Left ventricle myocardium inferior (tissue), 1 donor: ENCODE measurements at places on chromosomes 2 and 18. TPM values are rescaled to one million over a fixed set of nuclear protein-coding genes. Genes with fewer than 3 reads are reported as not detected.

NTSR2 gene
- not detected for total RNA-seq

CYP27A1 gene
- 6.7 TPM for total RNA-seq

FSIP2 gene
- total RNA-seq, result 0.05 TPM

TMEM237 gene
- total RNA-seq, result 18.3 TPM

FER1L5 gene
- 0.05 TPM for total RNA-seq

DPP4 gene
- 4.4 TPM for total RNA-seq

ZNF142 gene
- total RNA-seq, result 19.9 TPM

HOXD12 gene
- not detected for total RNA-seq

PKDCC gene
- total RNA-seq, result 88.7 TPM

RBFA gene
- 22.8 TPM for total RNA-seq

TXNDC2 gene
- not detected for total RNA-seq

DNA sequence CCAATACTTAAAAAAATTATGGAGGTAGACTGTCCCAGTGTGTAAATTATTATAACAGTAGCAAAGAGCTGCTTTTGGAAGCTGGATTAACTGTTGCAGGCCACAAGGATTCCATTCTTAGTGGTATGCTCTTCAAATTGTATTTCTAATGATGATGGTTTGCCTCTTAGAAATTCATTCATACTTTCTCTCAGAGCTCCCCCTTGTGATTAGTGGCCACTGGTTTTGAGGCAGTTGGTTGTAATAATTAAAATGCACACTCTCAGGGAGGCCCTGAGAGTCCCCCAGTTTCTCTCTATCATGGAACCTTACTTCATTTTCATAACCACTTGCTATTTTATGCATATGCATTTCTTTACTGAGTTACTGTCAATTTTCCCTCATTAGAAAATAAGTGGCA lies 122.5 kb downstream of the PLA2R1 start:
- DNase-seq, result no peak

- DNase-seq, result no peak
Measured at GRCh38 chr2:68726608-68727367, 7.8 kb upstream of the ARHGAP25 start.

DNA sequence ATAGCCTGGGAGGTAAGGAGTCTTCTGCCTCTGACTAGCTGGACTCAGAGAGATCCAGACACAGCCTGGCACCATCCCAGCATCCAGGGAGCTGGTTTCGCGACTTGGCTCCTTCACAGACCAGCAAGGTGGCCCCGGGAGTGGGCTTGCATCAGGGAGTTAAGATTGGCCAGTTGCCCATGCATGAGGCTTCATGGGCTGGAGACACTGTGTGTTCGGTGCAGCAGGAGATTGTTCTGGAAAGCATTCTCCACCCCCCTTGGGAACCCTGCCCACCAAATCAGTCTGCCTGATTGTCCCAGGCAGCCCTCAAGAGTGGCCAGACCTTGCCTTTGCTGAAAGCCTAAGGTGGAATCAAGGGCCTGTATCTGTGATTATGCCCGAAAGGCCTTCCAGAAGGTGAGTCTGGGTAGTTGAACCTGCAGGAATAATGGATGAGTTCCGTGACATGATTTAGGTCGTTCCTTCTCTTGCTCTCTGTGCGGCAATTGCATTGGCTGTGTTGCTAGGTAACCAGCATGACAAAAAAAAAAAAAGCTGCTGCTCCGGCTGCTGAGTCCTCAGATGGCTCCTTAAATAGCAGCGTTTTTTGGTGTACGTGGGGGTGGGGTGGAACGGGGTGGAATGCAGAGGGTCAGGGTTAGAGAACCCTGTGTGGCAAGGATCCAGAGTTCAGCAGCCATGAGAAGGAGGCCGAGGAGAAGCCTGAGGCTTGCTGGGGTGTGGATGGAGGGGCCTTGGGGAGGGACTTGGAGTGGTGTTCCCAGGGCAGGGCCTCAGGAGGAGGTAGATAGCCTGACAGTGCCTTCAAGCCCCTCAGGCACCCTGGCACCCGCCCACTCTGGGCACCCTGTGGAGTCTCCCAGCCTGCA lies 93.0 kb upstream of the MCFD2 start:
- peak; percentile 63 for DNase-seq

GRCh38 chr2:235607546-235608199 lies 113.8 kb downstream of the AGAP1 start:
- no peak for DNase-seq

GRCh38 chr18:37430357-37431076 lies 135.1 kb downstream of the CELF4 start:
- DNase-seq, result no peak

GRCh38 chr2:7508296-7508943 lies 591.2 kb downstream of the RNF144A start:
- DNase-seq, result no peak

DNA sequence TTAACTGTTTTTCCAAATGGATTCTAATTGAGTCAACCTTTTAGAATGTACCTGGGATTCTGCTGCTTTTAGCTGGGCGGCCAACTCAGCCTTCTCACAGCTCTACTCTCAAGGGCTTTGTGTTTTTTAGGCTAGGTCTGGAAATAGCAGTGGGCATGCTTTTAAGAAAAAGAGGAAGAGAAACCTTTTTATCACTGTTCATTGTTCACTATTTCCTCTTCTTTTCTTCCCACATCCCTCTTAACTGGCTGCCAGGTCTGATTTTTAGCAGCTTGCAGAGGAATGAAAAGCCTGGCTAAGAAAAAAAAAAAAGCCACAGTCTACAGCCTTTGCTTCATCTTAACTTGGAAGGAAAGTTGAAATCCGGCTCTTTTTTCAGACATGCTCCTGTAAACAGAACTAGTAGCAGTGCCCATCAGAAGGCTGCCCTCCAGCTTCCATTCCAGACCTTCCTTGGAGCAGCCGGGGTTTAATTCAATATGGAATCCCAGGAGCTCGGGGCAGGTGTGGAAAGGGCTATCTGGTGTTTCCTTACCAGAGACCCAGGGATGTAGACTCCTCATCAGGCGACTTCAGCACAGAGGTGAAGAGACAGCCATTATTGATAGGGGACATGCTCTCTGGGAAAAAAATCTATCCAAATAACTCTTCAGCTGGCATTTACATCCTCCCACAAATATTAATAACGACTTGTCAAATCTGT lies 230.7 kb downstream of the MYO3B start:
- DNase-seq, result no peak

GRCh38 chr2:223734346-223734745 lies 103.0 kb downstream of the AP1S3 start:
- no peak for DNase-seq

DNA sequence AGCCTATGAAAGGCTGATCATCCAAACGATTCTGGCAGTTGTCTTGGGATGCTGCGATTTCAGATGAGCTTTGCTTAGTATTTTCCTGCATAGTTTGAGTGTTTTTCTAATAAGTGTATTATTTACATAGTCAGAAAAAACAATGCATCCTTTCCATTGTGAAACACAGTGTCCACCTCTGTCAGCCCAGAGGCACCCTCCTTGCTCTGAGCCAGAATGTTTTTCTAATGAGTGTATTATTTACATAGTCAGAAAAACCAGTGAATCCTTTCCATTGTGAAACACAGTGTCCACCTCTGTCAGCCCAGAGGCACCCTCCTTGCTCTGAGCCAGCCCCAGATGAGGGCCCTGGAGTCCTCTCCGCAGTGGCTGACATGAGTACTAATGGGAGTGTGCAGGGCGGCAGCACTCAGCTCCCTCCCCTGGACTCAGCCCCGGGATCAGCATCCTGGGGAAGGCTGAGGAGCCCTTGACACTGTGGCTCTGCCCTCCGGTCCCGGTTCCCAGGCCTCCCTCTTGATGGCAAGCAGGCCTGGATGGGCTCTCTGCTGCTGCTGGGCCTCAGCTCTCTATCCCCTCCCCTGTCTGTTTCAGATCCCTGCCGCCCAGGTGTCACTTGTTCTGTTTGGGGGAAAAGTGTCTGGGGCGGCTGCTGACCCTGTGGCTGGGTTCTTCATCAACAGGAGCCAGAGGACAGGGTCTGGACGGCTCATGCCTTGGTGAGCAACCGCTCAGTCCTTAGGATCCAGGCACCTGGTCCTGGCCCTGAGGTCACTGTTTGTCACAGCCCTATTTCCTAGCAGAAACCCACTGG lies 5.9 kb downstream of the MFSD2B start:
- DNase-seq, result no peak

DNA sequence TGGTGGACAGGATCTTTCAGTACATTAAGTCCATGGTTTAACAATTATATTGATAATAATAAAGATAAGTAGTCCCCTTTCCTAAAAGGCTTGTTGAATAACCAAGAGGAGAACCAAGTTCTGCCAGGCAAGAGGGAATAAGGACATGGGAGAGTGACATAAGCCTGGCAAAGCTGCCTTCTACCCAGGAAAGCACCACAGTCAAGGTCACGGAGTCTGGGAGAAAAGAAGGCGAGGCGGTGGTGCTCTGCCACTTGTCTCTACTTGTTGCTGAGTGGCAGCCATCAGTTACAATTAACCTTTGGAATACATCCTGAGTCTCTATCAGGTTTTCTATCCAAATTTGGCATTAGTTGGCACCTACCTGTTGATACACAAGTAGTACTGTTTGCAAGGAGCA lies 101.7 kb upstream of the GATA6 start:
- no peak for DNase-seq

GRCh38 chr2:181841079-181841478 lies 50.5 kb upstream of the ITPRID2 start:
- DNase-seq, result no peak

DNA sequence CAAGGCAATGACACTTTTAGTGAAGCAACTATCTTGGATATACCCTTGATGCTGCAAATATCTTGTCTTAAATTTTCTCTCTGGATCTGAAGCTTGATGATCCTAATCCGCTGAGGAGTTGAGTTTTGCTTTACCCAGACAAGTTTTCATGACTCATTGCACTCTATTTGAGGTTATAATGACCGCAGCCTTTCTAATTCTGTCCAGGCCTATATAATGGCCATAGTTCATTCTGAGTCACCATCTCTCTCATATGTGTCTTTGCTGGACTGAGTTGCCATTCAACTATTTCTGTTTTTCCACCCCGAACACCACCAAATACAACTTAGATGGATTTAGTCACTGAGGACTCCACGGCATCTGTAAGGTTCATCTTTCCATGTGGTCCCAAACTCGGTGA lies 802.1 kb upstream of the FAM98A start:
- DNase-seq, result no peak

DNA sequence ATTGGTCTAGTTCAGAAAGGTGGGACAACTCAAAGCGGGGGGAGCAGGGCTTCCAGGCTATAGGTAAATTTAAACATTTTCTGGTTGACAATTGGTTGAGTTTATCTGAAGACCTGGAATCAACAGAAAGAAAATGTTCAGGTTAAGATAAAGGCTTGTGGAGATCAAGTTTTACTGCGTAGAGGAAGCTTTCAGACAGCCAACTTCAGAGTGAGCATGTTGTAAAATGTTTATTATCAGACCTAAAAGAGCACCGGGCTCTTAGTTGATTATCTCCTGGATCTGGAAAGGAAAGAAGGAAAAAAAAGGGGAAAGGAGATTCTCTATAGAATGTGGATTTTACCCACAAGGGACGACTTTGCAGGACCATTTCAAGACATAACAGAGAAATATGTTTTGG lies 227.0 kb upstream of the SH3BP4 start:
- no peak for DNase-seq

GRCh38 chr2:239564587-239564986 lies 163.8 kb upstream of the HDAC4 start:
- DNase-seq, result no peak

- no peak for DNase-seq
Measured at GRCh38 chr18:33837191-33837590, 259.2 kb downstream of the ASXL3 start.

DNA sequence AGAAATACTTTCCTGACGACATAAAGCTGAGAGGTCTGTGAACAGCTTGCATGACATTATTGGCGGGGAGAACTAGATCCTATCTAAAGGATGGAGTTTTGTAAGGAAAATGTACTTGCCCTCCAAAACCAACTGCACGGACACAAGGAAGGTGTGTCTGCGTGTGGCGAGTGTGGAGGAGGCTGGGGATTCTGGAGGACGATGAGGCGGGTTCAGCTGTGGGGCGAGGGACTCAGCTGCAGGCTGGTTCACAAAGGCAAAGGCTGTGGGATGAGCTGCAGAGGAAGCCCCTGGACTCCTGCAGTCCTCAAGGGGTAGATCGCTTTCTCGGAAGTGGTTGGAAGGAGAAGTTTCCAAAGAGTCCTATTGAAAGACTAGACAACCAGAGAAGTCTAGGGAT lies 48.2 kb downstream of the ACKR3 start:
- no peak for DNase-seq

DNA sequence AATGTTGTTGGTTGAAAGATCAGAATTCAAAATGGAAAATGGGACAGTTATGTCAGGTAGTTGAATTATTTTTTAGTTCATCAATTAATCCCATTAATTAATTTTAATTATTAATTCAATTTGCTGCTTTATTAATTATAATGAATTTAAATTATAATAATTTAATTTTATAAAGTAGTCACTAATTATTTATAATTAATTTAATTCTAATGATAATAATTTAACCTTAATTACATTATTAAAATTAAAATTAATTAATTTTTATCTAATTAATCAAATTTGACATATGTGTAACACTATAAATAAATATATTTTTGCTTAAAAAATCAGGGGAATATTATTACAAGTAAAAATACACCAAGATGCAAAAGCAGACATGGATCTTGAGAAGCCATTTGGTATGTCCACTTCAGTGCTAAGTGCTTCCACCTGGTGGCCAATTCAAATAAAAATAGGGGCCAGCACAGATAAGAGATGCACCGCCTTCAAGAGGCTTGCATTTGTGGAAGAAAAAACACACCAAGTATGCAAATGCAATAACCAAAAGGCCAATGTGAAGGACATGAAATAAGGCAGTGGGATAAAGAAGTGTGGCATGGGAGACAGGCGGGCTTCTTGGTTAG lies 73.2 kb downstream of the MBP start:
- no peak for DNase-seq

- DNase-seq, result no peak
Measured at GRCh38 chr18:9616049-9616448, 1.7 kb upstream of the PPP4R1 start.

DNA sequence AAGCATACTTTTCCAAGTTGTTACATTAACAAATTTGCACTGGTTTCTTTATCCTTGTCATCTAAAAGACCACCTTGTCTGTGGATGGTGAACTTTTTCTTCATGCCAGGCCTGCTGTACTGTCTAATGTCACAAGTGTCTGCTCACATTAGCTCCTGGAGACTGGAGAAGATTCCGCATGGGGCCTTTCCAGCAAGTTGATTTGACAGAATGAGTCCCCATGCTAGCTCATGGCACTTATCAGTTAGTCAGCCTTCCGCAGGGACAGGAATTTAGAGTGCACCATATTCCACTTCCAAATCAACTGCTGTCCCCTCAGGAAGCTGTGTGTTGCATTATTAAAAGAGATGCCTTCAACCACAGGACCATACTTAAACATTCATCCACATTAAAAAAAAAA lies 41.4 kb upstream of the LRPPRC start:
- no peak for DNase-seq

- DNase-seq, result no peak
Measured at GRCh38 chr2:146414456-146414855, 1430.4 kb upstream of the ACVR2A start.
